Uterus (tissue), 4 donors: ENCODE measurements at places on chromosomes 5 and 9. TPM values are rescaled to one million over a fixed set of nuclear protein-coding genes. Genes with fewer than 3 reads are reported as not detected.
A peak's percentile ranks its signal among the peaks of the same experiment; 100 is the strongest.

The ACTL7A gene
- total RNA-seq, result not detected

The OR1J2 gene
- total RNA-seq, result not detected

The TMEM215 gene
- total RNA-seq, result 0.55 TPM

The OBP2B gene
- total RNA-seq, result not detected

The HTR4 gene
- total RNA-seq, result not detected

The CA9 gene
- not detected for total RNA-seq

The PTGER4 gene
- total RNA-seq, result 6.7 TPM

The OR1Q1 gene
- total RNA-seq, result not detected

The TLX3 gene
- not detected for total RNA-seq

The RASEF gene
- 0.40 TPM for total RNA-seq

The TYRP1 gene
- not detected for total RNA-seq

The FAM169A gene
- total RNA-seq, result 26.5 TPM

DNA sequence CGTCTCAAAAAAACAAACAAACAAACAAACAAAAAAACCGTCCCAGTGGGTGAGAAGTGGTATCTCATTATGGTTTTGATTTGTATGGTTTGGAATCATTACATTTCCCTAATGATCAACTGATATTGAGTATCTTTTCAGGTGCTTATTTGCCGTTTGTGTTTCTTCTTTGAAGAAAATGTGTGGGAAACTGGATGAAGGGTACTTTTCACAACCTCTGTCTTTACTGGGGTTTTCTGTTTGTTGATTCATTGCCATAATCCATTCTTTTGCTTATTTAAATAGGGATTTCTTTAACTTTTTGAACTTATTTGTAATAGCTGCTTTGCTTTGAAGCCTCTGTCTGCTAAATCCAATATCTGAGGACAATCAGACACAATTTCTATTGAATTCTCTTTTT lies 9.2 kb upstream of the BICD2 start:
- no peaks in the 10 kb centered on the region for H3K36me3 ChIP-seq
- DNase-seq, result no peak
- H3K4me1 ChIP-seq, result no peaks in the 10 kb centered on the region
- H3K4me3 ChIP-seq, result no peak overlapping the region
- no peaks in the 10 kb centered on the region for H3K27me3 ChIP-seq

GRCh38 chr9:77798140-77798539 lies 150.0 kb upstream of the GNA14 start:
- H3K4me1 ChIP-seq, result no peaks in the 10 kb centered on the region
- no peak for DNase-seq
- H3K36me3 ChIP-seq, result no peaks in the 10 kb centered on the region
- no peaks in the 10 kb centered on the region for H3K27me3 ChIP-seq
- H3K4me3 ChIP-seq, result no peak overlapping the region

GRCh38 chr9:94944626-94945025 lies 218.1 kb downstream of the AOPEP start:
- H3K27me3 ChIP-seq, result no peaks in the 10 kb centered on the region
- H3K4me1 ChIP-seq, result no peaks in the 10 kb centered on the region
- DNase-seq, result no peak
- no peaks in the 10 kb centered on the region for H3K36me3 ChIP-seq
- H3K27ac ChIP-seq, result peak overlapping the region; percentile 86

- no peaks in the 10 kb centered on the region for H3K27me3 ChIP-seq
- peak; percentile 32 for DNase-seq
- H3K36me3 ChIP-seq, result no peaks in the 10 kb centered on the region
- H3K27ac ChIP-seq, result peak overlapping the region; percentile 87
- H3K4me3 ChIP-seq, result no peak overlapping the region
These were observed 2.0 kb upstream of the EBF1 start for GRCh38 chr5:159101685-159102084.

- no peaks in the 10 kb centered on the region for H3K36me3 ChIP-seq
- DNase-seq, result no peak
- no peaks in the 10 kb centered on the region for H3K4me1 ChIP-seq
These were observed 27.1 kb downstream of the ABLIM3 start for GRCh38 chr5:149168276-149168906.

- H3K4me3 ChIP-seq, result no peak overlapping the region
- no peaks in the 10 kb centered on the region for H3K4me1 ChIP-seq
- DNase-seq, result no peak
- H3K36me3 ChIP-seq, result no peaks in the 10 kb centered on the region
- no peaks in the 10 kb centered on the region for H3K27me3 ChIP-seq
These were observed 328.2 kb downstream of the TUSC1 start for GRCh38 chr9:25350011-25350410.

- no peak overlapping the region for H3K4me3 ChIP-seq
- H3K4me1 ChIP-seq, result no peaks in the 10 kb centered on the region
- peak overlapping the region; percentile 80 for H3K27ac ChIP-seq
- no peak for DNase-seq
- H3K27me3 ChIP-seq, result no peaks in the 10 kb centered on the region
These were observed 69.2 kb downstream of the ANGPTL2 start for GRCh38 chr9:127053057-127053821.

- H3K27ac ChIP-seq, result peak overlapping the region; percentile 81
- no peak overlapping the region for H3K4me3 ChIP-seq
- H3K27me3 ChIP-seq, result no peaks in the 10 kb centered on the region
These were observed 946 bp upstream of the LTC4S start for GRCh38 chr5:179792612-179793467.

- no peaks in the 10 kb centered on the region for H3K27me3 ChIP-seq
- H3K27ac ChIP-seq, result no peak overlapping the region
- H3K4me1 ChIP-seq, result no peaks in the 10 kb centered on the region
- H3K4me3 ChIP-seq, result no peak overlapping the region
- no peak for DNase-seq
These were observed 43.9 kb downstream of the NSA2 start for GRCh38 chr5:74810915-74811314.

DNA sequence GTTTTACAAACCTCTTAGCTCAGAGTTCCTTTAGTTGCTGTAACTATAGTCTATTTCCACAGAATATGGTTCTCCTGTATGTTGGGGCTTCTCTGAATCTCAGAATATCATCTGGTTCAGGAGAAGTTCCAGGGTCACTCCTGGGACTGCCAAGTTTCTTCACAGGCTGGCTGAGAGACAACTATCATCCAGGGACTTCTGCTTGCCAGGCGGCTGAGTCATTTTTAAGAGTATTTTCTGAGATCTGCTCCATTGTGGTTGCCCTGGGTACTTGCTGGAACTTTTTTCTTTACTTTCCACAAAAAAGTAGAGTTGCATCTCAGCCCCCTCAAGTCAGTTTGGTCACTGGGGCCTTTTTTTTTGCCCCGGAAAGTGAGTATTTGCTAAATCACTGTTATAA lies 566.5 kb downstream of the LRRC70 start:
- H3K36me3 ChIP-seq, result no peaks in the 10 kb centered on the region
- DNase-seq, result no peak
- H3K4me3 ChIP-seq, result no peak overlapping the region
- H3K4me1 ChIP-seq, result no peaks in the 10 kb centered on the region
- H3K27ac ChIP-seq, result no peak overlapping the region
- no peaks in the 10 kb centered on the region for H3K27me3 ChIP-seq

DNA sequence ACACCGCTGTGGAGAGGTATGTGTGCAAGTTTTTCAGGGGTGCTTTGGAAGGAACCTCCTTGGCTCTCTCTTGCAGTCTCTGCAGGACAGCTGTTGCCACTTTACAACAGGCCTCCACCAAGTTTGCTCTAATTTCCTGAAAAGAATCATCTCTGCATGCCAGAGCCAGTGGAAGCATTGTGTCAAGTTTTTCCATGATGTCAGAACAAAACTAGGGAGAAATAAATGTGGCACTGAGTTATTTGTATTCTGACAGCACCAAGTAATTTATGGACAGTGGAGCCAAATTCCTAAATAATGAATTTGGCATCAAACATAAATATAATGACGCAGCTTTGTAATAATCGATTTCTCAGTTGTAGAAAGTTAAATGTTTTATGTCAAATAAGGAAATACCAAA lies 146.9 kb downstream of the KIAA0825 start:
- H3K27me3 ChIP-seq, result no peaks in the 10 kb centered on the region
- H3K36me3 ChIP-seq, result no peaks in the 10 kb centered on the region
- DNase-seq, result no peak
- no peaks in the 10 kb centered on the region for H3K4me1 ChIP-seq

- no peak for DNase-seq
- no peaks in the 10 kb centered on the region for H3K4me1 ChIP-seq
- no peak overlapping the region for H3K4me3 ChIP-seq
- H3K27me3 ChIP-seq, result no peaks in the 10 kb centered on the region
These were observed 23.8 kb downstream of the CPLX2 start for GRCh38 chr5:175895215-175895614.

GRCh38 chr5:154860123-154860522 lies 1.7 kb downstream of the CNOT8 start:
- peak overlapping the region; percentile 90 for H3K4me3 ChIP-seq
- no peak for DNase-seq
- peaks cover 5% of the 10 kb centered on the region for H3K4me1 ChIP-seq
- H3K27ac ChIP-seq, result peak overlapping the region; percentile 98
- no peaks in the 10 kb centered on the region for H3K36me3 ChIP-seq

- DNase-seq, result no peak
- no peaks in the 10 kb centered on the region for H3K4me1 ChIP-seq
- H3K36me3 ChIP-seq, result no peaks in the 10 kb centered on the region
- H3K27me3 ChIP-seq, result no peaks in the 10 kb centered on the region
- no peak overlapping the region for H3K27ac ChIP-seq
- no peak overlapping the region for H3K4me3 ChIP-seq
These were observed 286.8 kb downstream of the SPATA31D1 start for GRCh38 chr9:82275258-82275927.

DNA sequence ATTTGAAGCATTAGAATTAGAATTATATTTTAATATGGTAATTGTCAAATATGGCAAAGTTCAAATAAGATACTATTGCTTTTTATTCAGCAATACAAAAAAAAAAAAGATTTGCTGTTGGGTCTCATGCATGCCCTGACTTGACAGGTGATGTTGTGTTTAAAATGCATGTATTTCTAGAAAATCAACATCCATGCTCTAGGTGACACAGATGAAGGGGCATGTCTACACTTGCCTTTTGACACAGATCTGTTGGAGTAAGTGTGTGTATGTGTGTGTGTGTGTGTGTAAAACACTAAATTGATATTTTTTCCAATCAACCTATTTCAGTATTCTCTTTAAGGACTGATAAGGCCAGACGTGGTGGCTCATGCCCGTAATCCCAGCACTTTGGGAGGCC lies 38.1 kb upstream of the SMARCA2 start:
- no peaks in the 10 kb centered on the region for H3K4me1 ChIP-seq
- no peak for DNase-seq
- no peaks in the 10 kb centered on the region for H3K27me3 ChIP-seq
- no peak overlapping the region for H3K4me3 ChIP-seq

DNA sequence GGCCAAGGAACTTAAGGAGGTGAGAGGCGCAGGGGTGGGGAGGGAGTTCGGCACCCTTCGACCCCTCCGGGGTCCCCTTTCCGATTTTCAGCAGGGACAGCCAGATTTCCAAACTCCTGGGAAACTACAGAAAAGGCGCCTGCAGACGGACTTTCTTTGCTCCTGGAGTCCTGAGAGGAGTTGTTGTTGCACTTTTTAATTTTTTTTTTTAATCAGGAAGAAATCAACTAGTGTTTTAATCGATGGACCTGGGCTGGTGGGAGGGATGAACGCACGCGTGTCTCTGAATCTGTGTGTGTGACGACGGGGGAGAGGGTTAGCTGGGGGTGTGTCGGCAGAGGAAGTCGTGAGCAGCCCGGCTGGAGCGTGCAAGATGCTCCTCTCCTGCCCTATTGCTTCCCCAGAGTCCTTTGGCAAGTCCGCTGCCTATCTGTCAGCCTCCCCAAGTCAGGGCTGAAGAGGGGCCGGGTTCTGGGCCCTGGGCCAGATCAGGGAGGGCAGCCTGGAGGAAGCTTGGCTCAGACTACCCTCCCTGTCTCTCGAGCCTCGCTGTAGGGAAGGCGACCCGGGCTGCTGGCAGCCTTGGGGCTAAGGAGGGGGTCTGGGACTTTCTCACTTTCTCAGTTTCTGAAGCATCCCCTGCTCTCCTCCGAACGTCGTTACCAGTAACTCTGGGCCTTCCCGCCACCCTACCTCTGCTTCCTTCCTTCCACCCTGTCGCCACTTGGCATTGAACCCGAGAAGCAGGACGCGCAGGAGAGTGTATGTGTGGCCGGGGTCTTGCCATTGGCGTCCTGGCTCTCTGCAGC lies 731 bp downstream of the PRR16 start:
- no peaks in the 10 kb centered on the region for H3K27me3 ChIP-seq
- DNase-seq, result peak; percentile 58
- no peaks in the 10 kb centered on the region for H3K36me3 ChIP-seq
- H3K4me3 ChIP-seq, result peak overlapping the region; percentile 80
- H3K27ac ChIP-seq, result peak overlapping the region; percentile 92
- H3K4me1 ChIP-seq, result no peaks in the 10 kb centered on the region

- no peaks in the 10 kb centered on the region for H3K4me1 ChIP-seq
- H3K27ac ChIP-seq, result no peak overlapping the region
- H3K36me3 ChIP-seq, result no peaks in the 10 kb centered on the region
- H3K27me3 ChIP-seq, result no peaks in the 10 kb centered on the region
- no peak overlapping the region for H3K4me3 ChIP-seq
These were observed 108.1 kb downstream of the TMEM174 start for GRCh38 chr5:73280821-73281746.

GRCh38 chr9:99138424-99139284 lies 33.7 kb downstream of the TGFBR1 start:
- H3K4me3 ChIP-seq, result no peak overlapping the region
- no peaks in the 10 kb centered on the region for H3K36me3 ChIP-seq
- no peaks in the 10 kb centered on the region for H3K27me3 ChIP-seq
- DNase-seq, result no peak
